Effector memory CD8-positive, alpha-beta T cell (primary cell): ENCODE measurements at places on chromosomes 6 and 20.

DNA sequence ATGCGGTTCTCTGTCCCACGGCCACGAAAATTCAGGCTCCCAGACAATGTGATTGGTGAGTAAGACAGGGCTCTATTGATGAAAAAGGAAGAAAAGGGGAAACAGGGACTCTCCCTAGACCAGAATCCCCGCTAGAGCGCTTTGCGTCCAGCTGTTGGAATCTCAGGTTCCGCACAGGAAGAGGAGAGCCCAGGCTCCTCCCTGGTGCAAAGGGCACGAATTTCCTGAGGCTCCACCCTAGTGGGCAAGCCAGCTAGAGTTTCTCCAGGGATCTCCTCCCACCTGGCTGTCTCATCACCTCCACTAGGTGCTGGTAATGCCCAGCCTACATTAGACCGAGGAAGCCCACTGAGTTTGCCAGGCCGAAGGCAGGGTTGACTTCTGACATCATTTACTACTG is 135.9 kb upstream of the SOX4 start:
- H3K27me3 ChIP-seq, result peaks cover 11% of the 10 kb centered on the region
- H3K27ac ChIP-seq, result no peak overlapping the region
- peaks cover 3% of the 10 kb centered on the region for H3K4me1 ChIP-seq
- DNase-seq, result no peak
- no peaks in the 10 kb centered on the region for H3K36me3 ChIP-seq
- H3K4me3 ChIP-seq, result no peak overlapping the region

GRCh38 chr6:111874025-111874415 is 768 bp upstream of the FYN start:
- DNase-seq, result peak; percentile 38
- no peaks in the 10 kb centered on the region for H3K27me3 ChIP-seq
- peak overlapping the region; percentile 57 for H3K27ac ChIP-seq
- peaks cover 39% of the 10 kb centered on the region for H3K36me3 ChIP-seq
- peak overlapping the region; percentile 89 for H3K4me3 ChIP-seq
- peaks cover 39% of the 10 kb centered on the region for H3K4me1 ChIP-seq

DNA sequence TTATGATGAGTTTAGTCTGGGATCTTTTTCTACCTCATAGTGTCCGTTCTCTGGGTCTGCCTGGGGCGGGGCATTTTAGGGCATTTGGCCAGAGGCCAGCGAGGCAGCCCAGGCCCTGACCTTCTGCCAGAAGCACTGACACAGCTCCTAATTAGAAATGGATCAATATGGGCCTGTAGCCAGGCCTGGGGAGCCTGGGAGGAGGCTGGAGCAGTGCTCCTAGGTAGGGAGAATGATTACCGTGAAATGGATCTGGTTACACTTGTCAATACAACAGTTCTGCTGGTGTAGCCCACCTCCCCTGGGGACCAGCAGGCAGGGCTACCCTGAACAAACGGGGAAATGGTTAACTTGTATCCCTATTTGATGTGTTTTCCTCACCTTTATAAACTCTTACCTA is 23.0 kb downstream of the RALY start:
- H3K4me1 ChIP-seq, result peaks cover 79% of the 10 kb centered on the region
- H3K4me3 ChIP-seq, result no peak overlapping the region

DNA sequence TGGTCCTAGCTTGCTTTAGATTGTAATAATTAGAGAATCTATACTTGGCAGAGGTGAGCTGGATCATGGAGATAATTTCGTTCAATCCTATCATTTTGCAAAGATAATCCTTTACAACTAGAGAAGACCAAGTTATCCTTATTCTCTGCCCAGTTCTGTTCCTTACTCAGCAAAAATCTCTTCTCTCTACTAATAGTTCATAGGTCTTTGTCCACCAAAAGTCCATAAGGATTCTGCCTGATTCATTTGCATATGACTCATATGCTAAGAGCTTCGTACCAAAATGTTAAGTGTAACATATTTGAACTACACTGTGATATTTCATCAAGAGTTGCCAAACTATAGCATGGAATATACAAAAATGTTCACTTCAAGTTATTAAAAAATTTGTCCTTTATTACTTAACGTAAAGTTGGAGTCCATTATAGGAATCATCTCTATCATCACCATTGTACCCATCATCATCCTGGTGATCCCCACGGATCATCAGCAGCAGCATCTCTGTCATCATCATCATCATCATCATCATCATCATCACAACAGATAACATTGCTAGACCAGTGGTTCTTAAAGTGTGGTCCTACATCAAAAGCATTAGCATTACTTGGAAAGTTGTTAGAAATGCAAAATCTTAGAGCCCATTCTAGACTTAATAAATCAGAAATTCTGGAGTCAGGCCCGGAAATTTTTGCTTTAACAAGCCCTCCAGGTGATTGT is 463.0 kb downstream of the DHX35 start:
- H3K4me1 ChIP-seq, result no peaks in the 10 kb centered on the region
- DNase-seq, result no peak
- no peak overlapping the region for H3K4me3 ChIP-seq
- H3K27me3 ChIP-seq, result peaks cover 9% of the 10 kb centered on the region
- peaks cover 4% of the 10 kb centered on the region for H3K36me3 ChIP-seq

DNA sequence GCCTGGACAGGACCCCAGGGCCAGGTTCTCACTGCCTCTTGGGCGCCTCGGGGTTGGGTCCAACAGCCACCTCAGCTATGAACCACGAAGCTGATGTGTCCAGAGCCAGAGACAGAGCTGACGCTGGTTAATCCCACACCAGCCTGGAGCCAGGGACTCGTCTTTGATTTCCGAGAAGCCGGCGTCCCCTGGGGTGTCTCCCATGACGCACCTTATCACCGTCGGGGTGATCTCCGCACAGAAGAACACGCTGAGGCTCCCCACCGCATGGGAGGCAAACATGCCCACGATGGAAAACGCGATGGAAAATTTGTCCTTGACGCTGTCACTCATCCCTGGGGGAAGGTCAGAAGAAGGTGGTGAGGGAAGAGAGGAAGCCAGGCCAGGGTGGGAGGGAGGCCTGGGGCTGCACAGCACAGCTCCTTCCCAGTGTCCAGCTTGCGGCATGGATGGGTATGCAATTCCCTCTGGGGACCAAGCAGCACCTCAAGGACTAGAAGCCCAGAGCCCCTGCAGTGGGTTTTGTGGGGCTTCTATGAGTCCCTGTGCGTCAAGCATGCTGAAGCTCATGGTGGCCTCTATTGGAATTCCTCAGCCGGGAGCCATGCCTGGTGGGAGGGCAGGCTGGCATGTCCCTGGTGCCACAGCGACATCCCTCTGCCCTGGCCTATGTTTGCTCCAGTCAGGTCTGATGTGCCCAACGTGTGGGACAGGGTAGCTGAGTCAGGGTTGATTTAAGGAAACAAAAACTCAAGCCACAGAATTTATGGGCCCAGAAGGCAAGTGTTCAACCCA is 25.1 kb downstream of the PSMG4 start:
- DNase-seq, result no peak
- H3K36me3 ChIP-seq, result peaks cover 4% of the 10 kb centered on the region
- H3K27ac ChIP-seq, result peak overlapping the region; percentile 19
- no peak overlapping the region for H3K4me3 ChIP-seq
- H3K4me1 ChIP-seq, result peaks cover 7% of the 10 kb centered on the region
